ENCODE measurements at places on chromosomes 2 and 18.

DNA sequence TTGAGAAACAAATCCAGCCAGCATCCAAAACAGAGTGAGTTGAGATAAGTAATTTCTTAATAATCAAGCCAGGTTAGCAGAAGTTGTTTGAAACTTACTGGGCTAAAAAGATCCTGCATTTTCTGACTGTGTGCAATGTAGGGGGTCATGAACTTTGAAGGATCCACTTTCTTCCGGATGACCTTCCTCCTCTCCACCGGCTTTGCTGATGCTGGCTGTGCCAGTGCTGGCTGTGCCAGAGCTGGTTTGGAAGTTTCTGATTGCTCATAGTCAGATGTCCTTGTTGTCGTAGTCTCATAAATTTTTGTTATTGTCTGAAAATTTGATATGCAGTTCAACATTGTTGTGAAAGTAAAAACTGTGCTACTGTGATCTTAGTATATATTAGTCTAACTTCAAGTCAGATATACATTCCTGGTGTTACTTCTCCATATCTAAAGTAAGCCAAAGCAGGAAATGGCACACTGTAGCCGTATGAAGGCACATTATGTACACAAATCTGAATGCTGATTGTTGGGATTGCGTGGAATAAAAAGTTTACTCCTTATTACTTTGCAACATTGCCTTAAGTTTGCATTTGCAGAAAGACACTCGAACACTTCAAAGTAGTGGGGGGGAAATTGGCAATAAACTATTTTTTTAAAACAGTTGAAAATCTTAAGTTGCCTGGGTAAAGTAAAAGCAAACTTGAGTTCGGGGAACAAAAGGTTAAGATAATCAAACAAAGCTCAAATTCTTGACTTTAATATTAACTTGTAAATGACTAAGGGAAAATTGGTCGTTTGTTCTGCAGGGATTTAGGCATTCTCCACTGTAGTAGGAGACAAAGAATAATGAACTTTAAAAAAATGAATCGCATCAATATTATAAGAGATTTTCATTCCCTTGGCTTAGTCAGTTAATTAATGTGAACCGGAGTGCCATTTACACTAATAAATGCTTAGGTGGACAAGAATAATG lies 6.4 kb downstream of the NEB start:
- DNase-seq: no peak

GRCh38 chr2:56132138-56132537 lies 51.7 kb upstream of the CCDC85A start:
- DNase-seq: peak; percentile 37

DNA sequence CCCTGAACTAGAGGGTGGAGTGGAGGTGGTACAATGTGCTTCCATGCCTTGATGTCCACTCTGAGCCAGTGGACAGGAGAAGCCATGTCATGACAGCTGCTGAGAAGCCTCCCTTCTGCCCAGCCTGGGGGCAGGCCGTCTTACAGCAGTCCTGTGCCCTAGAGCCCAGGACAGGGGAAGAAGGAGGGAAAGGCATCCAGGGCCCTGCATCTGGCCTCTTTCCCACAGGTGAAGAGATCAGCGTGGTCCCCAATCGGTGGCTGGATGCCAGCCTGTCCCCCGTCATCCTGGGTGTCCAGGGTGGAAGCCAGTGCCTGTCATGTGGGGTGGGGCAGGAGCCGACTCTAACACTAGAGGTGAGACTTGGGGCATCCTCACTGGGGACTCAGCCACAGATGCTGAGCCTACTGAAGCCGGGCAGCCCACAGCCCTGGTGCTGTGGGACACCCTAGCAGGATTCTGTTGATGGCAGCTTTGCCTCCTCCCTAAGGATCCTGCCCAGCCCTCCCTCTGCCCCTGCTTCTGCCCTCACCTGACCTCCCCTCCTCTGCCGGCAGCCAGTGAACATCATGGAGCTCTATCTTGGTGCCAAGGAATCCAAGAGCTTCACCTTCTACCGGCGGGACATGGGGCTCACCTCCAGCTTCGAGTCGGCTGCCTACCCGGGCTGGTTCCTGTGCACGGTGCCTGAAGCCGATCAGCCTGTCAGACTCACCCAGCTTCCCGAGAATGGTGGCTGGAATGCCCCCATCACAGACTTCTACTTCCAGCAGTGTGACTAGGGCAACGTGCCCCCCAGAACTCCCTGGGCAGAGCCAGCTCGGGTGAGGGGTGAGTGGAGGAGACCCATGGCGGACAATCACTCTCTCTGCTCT lies 3.1 kb downstream of the IL36RN start:
- no peak for DNase-seq

- no peak for DNase-seq
Measured at GRCh38 chr2:120736624-120737339, 1.1 kb downstream of the GLI2 start.

DNA sequence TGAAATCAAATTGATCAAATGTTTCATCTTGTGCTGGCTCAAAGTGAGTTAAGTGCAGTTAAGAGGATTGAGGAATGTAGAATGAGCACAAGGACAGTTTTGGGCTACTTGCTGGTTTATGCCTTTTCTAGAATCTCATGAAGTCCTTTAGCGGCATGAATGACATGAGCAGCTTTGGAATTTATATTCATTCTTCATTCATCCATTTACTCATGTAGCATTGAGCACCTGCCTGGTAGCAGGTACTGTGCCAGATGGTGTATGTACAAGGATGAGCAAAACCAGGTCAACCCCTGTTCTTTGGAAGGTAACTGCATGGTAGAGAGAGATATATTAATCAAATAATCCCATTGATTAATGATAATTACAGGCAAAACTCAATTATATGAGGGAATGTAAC lies 1.2 kb downstream of the ICOS start:
- DNase-seq: no peak

DNA sequence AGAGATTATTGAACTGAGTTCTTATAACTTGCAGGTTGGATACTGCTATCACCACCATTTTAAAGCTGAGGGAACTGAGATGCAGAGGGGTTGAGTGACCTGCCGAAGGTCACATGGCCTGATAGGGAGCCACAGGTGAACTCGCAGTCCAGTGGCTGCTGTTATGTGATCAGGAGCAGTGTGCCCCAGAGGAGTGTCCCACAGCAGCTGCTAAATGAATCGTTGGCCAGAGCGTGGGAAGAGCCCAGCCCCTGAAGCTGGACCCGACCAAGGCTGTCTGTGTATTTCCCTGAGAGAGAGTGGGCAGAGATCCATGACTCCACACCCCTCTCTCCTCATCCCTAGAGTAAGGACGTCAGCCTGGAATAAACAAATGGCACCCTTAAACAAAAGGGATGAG lies 26.7 kb upstream of the PRLH start:
- no peak for DNase-seq

DNA sequence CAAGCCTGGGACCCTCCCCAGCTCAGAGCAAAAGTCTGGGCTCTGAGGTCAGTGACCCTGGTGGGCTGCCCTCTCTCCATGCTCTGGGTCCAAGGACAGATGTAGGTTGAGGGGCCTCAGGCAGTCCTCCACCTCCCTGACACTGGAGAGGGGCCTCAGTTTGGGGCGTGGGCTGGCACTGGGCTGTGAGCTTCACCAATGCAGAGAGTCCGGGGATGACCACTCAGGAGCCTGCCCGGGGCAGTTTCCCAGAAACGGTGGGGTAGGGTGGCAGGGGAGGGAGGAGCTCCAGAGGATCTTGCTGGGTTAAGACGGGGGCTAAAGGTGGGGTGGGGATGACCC lies 40.5 kb upstream of the SMAD7 start:
- DNase-seq: no peak

DNA sequence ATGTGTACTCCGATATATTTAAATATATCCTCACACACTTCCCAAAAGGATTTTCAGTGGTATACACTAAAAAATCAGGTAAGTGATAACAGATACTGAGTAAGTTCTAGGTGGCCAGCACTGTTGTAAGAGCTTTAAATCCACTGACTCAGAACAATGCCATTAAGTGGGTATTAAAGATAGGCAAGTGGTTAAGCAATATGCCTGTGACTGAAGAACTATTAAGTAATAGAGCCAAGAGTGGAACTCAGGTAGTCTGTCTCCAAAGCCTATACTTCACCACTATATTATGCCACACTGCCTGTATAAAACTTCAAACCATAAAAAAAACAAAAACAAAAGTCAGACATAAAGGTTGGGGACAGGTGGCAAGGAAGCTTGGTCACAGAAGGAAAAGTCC lies 37.2 kb downstream of the THUMPD2 start:
- no peak for DNase-seq

DNA sequence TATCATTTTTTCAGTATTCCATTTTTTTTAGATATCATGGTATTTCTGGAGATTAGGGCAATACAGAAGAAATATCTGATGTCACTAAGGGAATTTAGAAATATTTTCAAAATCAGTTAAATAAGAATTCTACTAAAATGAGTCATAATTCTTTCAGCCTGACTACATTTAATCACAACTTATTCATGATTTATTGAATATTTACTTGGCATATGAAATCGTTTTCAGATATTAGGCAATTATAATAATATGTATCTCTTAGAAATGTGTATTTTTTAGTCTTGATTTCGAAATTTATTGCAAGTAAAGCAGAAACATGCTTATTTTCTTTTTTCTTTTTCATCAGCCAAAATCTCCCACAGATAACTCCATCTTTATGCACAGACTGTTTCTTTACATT lies 142.2 kb downstream of the CCDC102B start:
- DNase-seq: no peak

DNA sequence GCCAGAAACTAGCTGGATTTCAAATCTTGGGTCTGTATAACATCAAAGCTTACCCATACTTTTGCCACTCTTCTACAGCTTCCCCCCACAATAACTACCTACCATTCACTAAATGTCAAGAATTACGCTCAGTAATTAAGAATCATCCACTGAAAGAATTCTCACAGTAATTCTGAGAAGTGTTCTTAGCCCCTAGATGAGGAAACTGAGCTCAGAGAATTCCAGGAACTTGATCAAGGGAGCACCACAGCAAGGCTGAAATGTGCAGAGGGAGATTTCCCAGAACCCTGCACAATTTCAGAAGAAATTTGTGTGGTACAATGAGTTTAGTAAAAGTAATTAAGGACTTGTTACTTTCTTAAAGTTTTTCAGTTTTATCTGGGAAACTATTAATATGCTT lies 194.5 kb upstream of the STK17B start:
- no peak for DNase-seq

DNA sequence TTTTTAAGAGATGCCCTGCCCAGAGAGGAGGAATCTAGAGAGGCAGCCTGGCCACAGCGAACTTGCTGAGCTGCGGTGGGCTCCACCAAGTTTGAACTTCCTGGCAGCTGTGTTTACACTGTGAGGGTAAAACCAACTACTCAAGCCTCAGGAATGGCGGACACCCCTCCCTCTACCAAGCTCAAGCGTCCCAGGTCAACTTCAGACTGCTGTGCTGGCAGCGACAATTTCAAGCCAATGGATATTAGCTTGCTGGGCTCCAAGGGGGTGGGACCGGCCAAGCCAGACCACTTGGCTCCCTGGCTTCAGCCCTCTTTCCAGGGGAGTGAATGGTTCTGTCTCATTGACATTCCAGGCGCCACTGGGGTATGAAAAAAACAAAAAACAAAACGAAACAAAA lies 289.4 kb downstream of the KCNS3 start:
- DNase-seq: no peak

DNA sequence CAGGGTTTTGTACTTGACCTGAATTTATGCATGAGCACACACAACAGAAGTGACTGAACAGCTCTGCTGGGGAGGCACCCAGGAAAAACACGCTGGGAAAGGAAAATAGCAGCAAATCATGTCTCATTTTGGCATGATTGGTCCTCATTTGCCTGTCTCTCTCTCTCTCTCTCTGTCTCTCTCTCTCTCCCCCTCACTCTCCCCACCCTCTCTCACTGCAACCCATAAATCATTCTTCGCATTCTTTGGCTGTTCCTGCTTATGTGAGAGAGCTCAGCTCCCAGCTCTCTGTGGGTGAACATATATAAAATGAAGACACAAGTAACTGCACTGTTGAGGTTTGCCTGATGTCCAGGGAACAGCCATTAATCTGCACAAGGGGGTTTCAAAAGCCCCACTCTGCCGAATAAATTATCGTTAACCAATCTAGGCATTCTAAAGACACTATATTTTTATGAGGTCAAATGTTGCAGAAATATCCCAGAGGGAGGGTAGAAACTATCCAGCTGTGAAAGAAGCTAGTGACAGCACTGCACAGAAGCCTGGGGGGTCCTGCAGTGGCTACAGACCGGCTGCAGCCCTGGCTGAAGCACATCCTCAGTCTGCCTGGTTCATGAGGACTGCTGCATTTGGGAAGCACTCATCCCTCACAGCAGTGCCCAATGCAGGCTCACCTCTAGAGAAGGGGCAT lies 260.3 kb downstream of the AFF3 start:
- DNase-seq: no peak

- DNase-seq: no peak
Measured at GRCh38 chr2:38218591-38218991, 142.6 kb upstream of the CYP1B1 start.

GRCh38 chr2:72539071-72539552 lies 286.7 kb downstream of the EXOC6B start:
- no peak for DNase-seq
